ENCODE measurements at places on chromosomes 6 and 20. TPM values are rescaled to one million over a fixed set of nuclear protein-coding genes. Genes with fewer than 3 reads are reported as not detected.

Gene NKX2-2
- total RNA-seq = not detected

Gene TFAP2A
- total RNA-seq = 0.14 TPM

Gene DSP
- total RNA-seq = 0.15 TPM

Gene PPP1R14C
- total RNA-seq = not detected

Gene IFNGR1
- 20.1 TPM for total RNA-seq

Gene VARS2
- 33.4 TPM for total RNA-seq

Gene VWA7
- 3.8 TPM for total RNA-seq

Gene HEY2
- total RNA-seq = not detected

Gene GTF2H4
- 32.5 TPM for total RNA-seq

Gene TGM3
- total RNA-seq = not detected

Gene AHI1
- total RNA-seq = 10.7 TPM

Gene RAET1L
- not detected for total RNA-seq

Gene RBBP8NL
- total RNA-seq = not detected

Gene MATN4
- total RNA-seq = not detected

Gene PAQR8
- 21.0 TPM for total RNA-seq

Gene C20orf204
- 3.6 TPM for total RNA-seq

Gene MMP24
- total RNA-seq = not detected

Gene DEFB129
- total RNA-seq = not detected

Gene COL20A1
- not detected for total RNA-seq

Gene FERMT1
- total RNA-seq = not detected

Gene COL21A1
- not detected for total RNA-seq

Gene APOBEC2
- total RNA-seq = not detected

Gene IL17F
- total RNA-seq = 0.65 TPM

Gene BPIFB2
- not detected for total RNA-seq

Gene SLC22A2
- total RNA-seq = not detected

Gene SFT2D1
- 50.0 TPM for total RNA-seq

Gene MUCL3
- not detected for total RNA-seq

Gene SMOC2
- not detected for total RNA-seq

Gene FARS2
- 13.8 TPM for total RNA-seq

Gene ABHD12
- 24.7 TPM for total RNA-seq

Gene GATA5
- total RNA-seq = not detected

Gene PGK2
- not detected for total RNA-seq

Gene HBS1L
- total RNA-seq = 69.4 TPM

Gene OR2H1
- total RNA-seq = not detected

Gene SLC26A8
- not detected for total RNA-seq

Gene CTAGE9
- total RNA-seq = not detected

Gene SPEF1
- not detected for total RNA-seq

Gene FAM209B
- total RNA-seq = 1.3 TPM

Gene CDSN
- total RNA-seq = not detected

Gene TMEM74B
- 0.79 TPM for total RNA-seq

Gene TCF21
- not detected for total RNA-seq

Gene CST4
- not detected for total RNA-seq

Gene RSPO3
- not detected for total RNA-seq

Gene PAK5
- total RNA-seq = not detected

Gene RIPOR2
- 361 TPM for total RNA-seq

Gene OR2B2
- total RNA-seq = not detected

Gene LHFPL5
- not detected for total RNA-seq

Gene PTPN1
- total RNA-seq = 75.0 TPM

Gene LY6G6D
- total RNA-seq = not detected

Gene SRMS
- total RNA-seq = not detected

Gene HLA-DRB1
- total RNA-seq = 36.3 TPM

Gene SLC35D3
- not detected for total RNA-seq

Data from activated naive CD4-positive, alpha-beta T cell treated with anti-CD3 and anti-CD28 coated beads, Interleukin-2, amount 10 ng/mL, durations not matched to agents 5 hours and 36 hours (primary cell).